Stimulated activated CD4-positive, alpha-beta T cell treated with anti-CD3 and anti-CD28 coated beads, Interleukin-2, amount 100 ng/mL, for 4 hours (primary cell): ENCODE measurements at places on chromosomes 6 and 20.
A peak's percentile ranks its signal among the peaks of the same experiment; 100 is the strongest.

GRCh38 chr6:163780994-163781393 lies 366.5 kb downstream of the QKI start:
- DNase-seq = no peak

- peak; percentile 79 for DNase-seq
Measured at GRCh38 chr6:137927777-137928218, 60.7 kb downstream of the TNFAIP3 start.

DNA sequence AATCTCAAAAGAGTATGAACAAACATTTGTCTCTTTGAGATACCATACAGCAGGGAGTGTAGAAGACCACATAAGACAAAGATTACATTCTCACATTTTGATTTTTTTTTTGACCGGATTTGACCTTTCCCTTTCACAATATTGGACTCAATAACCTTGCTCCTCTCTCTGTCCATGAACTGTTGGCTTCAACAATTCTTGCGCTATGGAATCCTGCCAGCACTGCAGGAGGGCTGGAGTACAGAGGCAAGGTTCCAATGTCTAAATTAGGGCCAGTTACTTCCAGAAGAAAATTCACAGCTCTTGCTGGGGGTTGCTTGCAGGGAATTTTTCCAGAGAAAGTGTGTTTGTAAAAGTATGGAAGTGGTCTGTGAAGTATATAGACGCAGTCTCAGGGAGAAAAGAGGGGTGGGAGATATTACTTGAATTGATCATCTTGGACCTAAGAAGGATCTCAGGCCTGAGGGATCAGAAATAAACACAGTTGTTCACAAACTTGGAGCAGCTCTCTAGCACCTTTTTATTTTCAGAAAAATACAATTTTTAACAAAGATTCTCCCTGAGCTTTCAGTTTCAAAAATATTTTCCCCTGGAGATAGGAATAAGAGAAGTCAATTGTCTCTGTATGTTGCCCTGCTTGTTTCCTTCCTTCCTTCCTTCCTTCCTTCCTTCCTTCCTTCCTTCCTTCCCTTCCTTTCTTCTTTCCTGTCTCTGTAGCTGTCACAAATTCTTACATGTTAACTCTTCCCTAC lies 765.9 kb downstream of the BCKDHB start:
- DNase-seq = no peak

GRCh38 chr20:39654171-39654570 lies 692.0 kb downstream of the DHX35 start:
- DNase-seq = no peak

GRCh38 chr6:97669191-97670031 lies 386.4 kb upstream of the MMS22L start:
- no peak for DNase-seq

GRCh38 chr6:24643920-24644319 lies 2.1 kb downstream of the KIAA0319 start:
- no peak for DNase-seq

GRCh38 chr6:5190507-5190906 lies 70.2 kb downstream of the LYRM4 start:
- DNase-seq = no peak

- no peak for DNase-seq
Measured at GRCh38 chr6:15582499-15582898, 80.3 kb downstream of the DTNBP1 start.

DNA sequence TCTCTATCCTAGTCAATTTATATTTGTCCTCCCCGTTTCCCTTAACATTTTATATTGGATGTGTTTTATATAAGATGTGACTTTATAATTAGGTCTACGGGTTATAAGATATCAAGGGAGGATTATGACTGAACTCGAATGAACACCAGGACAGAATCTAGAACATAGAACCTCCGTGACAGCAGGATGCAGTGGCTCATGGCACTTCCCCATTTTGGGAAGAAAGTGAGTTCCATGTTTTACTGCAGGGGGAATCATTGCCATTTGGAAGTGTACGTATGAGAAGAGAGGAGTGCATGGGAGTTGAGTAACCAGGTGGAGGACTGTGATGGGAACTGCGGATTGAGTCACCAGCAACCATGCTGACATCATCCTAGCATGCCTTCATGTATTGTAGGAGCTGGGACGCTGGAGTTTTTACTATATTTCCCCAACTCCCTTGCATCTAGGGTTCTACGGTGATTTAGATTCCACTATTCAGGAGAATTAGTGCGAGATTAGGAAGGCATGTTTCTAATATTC lies 56.1 kb upstream of the FOXC1 start:
- DNase-seq = no peak

DNA sequence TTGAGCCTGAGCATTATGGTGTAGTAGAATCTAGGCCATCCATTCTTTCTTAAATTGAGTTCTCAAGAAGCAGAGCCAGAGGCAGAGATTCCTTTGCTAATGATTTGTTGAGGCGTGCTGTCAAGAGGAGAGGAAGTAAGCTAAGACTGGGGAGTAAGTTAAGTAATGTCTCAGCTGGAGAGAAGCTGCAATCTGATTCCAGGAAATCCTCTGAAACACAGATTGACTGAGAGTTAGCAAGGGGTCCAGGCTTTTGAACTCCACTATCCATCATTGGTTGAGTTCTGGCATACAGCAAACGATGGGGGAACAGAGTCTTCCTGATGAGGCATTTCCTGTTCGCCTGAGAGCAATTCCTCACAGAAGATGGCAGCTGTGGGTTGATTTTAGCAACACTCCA lies 207.4 kb upstream of the RAB32 start:
- no peak for DNase-seq

- DNase-seq = no peak
Measured at GRCh38 chr6:15283986-15284361, 38.1 kb downstream of the JARID2 start.

- no peak for DNase-seq
Measured at GRCh38 chr20:3740615-3741301, 8.3 kb downstream of the HSPA12B start.

DNA sequence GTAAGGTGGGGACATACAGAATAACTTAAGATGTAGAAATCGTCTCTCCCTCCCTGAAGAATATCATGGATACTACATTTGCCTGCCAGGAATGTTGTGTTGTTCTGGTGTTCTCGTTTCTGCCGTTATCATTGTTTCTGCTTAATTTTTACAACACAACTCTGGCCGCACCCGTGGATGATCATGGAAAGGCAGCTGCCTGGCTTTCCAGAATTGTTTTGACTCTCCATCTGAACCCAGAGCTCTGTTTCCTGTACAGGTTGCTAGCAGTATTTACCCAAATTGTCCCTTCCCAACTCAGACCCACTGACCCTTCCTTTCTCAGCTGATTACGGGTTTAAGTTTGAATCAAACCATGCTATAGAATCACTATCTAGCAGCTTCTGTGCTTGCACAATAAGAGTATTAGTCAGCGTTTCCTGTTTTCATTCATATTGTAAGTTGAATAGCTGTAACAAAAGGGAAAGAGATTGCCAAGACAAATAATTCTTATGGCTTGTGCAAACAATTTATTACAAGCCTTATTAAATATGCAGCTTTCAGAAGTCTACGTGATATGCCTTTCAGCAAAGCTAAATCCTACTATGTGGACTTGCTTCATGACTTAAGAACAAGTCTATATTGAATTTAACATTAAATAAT lies 139.0 kb downstream of the MTHFD1L start:
- no peak for DNase-seq

GRCh38 chr6:37209461-37210205 lies 39.7 kb downstream of the PIM1 start:
- peak; percentile 28 for DNase-seq

DNA sequence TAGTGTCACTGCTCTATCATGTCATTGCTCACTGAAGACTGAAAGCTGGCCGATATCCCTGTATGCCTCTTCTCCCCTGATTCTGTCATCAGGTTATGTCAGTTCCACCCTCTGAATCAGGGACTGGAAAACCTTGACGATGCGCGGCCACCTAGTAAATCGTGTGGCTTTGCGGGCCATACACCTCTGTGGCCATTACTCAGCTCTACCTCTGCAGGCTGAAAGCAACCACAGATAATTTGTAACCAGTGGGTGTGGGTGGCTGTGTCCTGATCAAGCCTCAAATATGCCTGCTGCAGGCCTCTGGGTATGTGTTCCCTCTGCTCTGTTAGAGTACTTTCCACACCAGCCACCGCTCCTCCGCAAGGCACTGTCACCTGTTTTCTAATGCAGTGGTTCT lies 105.2 kb downstream of the GMPR start:
- DNase-seq = no peak

DNA sequence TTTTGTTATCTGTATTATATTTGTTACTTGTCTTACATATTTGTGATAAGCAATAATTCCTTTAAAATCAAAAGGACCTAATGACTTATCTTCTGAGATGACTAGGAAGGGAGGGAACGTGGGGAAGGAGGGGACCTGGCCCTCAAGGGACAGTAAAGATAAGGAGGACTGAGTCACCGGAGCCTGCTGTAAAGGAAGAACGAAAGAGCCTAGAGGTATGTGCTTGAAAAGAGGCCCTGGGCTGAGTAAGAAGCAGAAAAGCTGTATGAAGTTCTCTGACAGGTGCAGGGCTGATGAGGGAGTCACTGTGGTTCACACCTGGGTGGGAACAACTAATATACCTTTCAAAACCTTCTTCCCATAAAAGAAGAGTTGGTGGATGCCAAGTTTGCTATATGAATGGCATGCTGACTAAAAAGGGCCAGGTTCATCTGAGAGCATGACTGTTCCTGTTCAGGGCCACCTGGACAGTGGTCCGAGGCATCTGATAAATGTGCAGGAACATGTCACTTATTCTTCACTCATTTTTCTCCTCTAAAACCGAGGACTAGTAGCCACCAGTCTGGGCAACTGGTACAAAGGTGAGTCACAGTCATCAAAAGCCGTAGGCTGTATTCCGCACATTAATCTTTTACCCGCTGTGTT lies 111.3 kb downstream of the TNFAIP3 start:
- DNase-seq = no peak

DNA sequence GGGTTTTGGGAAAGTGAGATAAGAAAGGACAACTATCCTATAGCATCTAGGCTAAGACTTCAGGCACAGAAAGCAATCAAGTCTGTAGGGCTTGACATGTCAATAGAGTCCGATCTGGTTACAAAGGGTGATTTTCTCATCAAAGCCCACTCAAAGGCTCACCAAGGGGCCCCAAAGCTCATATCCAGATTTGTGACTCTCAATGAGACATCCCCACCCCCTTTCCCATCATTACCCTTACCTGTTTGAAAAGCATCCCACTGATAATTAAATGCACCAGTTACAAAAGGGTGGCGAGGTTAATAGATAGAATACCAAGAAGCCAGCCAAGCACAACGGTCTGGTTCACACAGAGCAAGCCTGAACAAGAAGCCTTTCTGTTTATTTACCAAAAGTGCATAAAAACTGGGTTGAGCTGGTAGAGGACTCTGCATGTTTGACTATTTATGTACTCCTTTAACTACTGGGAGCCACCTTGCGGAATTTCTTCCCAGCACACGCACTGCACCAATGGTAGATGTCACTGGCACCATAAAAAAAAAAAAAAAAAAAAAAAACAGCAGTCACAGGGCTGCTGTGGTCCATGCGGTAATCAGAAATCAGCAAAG lies 6.1 kb downstream of the JAG1 start:
- DNase-seq = no peak

DNA sequence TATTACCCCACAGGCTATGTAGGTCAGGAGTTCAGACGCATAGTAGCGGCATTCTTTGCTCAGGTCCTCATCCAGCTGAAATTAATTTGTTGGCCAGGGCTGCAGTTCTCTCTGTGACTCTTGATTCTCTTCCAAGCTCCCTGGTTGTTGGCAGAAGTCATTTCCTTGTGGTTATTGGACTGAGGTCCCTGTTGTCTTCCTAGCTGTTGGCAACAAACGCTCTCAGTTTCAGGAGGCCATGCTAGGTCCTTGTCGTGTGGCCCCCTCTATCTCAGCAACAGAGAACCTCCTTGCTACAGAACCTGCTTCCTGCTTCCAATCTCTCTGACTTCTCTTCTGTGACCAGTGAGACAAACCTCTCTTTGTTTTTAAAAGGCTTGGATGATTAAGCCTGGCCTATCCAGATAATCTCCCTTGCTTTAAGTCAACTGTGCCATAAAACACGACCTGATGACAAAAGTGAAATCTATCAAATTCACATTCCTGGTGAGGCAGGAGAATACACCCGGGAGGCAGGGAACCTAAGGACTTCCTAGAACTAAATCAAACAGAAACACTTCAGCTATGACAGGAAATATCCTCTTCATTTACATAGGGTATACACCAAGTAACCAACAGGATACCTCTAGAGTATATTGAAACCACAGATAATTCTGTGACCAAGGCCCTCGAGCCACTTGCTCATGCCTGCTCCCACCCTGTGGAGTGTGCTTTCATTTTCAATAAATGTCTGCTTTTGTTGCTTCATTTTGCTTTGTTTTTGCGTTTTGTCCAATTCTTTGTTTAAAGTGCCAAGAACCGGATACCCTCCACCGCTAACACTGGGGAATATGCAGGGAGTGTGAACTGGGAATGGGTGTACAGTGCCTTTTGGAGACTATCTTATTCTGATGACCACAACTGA lies 196.0 kb downstream of the BTBD3 start:
- DNase-seq = no peak

DNA sequence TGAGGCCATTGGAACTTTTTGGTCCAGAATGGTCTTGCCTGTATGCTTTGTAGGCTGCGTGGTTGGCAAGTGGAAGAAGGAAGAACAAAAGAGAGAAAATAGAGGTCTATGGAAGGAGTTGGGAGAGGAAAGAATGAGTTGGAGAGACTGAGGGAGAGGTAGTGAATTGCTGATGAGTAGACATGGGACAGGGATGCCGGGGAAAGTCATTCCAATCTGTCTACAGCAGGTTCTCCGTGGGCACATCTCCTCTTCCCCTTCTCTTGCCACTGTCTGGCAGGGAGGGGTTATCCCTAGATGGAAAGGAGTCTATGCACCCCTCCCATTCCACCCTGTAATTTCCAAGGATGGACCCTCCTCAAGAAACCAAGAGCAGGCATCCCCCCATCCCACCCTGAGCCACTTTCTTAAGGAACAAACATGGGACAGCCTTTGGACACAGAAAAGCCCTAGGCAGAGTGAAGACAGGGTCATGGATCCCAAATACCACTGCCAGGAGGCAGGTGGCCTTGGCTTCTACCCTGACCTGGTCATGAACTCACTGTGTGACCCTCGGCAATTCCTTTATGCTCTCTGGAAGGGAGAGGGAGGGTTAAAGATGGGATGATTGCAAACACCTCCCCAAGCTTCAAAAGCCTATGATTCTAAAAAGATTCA lies 196.9 kb downstream of the LRFN2 start:
- no peak for DNase-seq

- no peak for DNase-seq
Measured at GRCh38 chr6:45924763-45925342, 90.8 kb downstream of the CLIC5 start.

DNA sequence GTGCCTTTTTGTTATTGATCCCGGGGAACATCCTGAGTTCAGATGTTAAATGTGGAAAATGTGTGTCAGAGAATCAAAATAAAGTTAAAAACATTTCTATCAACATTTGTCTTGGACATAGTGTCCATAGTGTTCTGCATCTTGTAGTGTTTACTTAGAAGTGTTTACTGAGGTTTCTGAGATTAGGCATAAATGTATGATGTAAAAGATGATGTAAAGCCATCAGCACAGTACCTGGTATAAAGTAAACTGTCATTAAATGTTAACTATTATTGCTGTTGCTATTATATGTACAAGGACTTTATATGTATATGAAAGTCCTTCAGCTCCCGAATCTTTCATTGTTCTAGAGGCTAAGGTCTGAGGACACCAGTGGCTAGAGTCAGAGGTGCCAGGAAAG lies 28.2 kb upstream of the VEGFA start:
- no peak for DNase-seq
